ENCODE measurements at places on chromosomes 4 and X.
A peak's percentile ranks its signal among the peaks of the same experiment; 100 is the strongest.

DNA sequence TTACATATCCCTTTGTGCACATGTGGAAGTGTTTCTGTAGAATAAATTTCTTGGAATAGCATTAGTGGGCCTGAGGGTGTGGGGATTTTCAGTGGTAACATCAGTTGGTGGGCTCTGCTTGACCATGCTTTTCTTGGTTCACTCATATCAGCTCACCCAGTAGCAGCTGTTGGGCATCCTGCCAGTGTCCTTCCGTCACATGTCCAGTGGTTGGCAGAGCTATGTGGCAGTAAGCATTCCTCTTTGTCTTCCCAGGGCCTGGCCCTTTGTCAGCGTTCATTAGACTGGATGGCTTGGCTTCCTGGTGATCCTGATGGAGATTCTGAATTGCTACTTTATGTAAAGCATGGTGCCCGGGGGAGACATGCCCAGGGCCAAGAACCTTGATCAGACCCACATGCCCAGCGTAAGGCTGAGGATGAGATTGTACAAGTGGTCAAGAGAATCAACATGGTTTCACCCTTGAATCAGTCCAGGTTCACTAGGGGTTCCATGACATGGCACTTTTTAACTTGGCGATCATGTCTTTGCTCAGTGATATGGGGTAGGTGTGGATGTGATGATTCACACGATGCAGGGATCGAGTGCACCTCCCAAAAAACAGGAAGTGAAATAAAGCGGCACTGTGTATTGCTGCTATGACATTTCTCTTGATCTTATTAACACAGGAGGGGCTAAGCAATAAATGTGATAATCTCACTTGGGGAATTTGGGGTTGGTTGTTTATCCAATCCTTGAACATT, 72.1 kb upstream of the IGFBP7 start:
- no peak for DNase-seq

GRCh38 chrX:12970691-12971202, 4.2 kb upstream of the TMSB4X start:
- DNase-seq = no peak

- DNase-seq = no peak
Observed at GRCh38 chr4:168759959-168760527, 250.0 kb downstream of the CBR4 start.

DNA sequence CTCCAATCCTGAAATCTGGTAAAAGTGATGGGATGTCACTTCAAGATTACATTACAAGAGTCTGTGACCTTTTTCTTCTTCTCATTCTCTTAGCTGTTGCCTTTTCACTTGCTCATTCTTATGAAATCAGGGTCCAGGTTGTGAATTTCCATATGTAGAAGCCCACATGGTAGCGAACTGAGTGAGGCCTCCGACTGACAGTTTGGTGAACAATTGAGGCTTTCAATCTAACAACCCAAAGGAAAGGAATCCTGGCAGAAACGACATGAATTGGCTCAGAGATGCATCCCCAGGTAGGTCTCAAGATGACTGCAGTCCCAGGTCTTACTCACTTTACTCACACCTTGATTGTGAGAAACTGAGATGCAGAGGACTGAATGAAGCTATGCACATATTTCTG, 203.4 kb upstream of the FAT4 start:
- DNase-seq = no peak

DNA sequence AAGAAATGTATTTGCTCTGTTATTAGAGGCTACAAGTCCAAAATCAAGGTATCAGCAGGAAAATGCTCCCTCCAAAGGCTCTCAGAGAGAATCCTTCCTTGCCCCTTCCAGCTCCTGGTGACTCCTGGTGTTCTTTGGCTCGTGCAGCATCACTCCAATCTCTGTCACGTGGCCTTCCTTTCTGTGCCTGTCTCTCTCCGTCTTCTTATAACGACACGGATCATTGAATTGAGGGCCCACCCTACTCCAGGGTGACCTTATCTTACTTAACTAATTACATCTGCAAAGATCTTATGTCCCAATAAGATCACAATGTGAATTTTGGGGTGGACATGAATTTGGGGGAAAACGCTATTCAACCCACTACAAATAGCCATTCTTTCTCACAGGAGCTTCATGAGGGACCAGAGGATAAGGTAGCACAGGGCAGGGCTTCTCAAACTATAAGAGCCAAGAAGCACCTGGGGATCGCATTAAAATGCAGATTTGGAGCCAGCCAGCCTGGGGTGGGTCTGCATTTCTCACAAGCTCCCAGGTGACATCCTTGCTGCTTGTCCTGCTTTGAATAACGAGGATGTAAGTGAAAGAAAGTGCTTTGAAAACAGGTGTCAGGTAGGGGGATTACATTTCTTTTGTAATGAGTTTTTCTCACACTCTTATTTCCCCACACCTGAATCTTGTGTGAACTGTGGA, 41.9 kb upstream of the APLN start:
- DNase-seq = no peak

DNA sequence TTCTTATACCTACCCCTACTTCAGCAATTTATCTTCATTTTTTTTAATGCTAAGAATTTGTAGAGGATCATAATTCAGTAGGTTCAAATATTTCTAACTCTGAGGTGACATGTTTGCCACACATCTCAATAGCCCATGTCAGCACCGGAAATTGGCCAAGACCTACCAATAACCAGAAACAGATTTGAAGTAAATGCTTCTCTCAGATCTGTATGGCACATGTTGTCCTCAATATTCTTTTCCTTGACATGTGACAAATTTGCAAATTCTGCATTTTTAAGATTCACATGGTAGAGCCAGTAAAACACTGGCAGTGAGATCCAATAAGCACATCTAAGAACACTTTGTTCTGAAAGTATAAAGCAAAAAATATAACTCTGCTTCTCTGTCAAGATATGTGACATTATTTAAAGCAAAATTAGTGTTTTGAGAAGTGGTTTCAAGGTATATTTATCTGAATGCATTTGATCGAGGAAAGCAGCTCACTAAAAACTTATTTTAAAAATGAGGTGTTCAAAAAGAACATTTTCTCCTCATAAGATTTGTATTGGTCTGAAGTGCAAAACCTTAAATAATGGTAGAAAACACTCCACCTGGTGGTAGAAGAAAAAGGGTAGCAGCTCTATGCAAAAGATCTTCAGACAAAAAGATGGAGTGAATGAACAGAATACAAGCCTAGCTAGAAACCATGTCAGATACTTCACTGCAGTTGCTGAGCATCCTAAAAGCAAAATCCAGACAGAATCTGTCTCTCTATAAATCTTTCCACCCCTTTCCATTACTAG, 513.8 kb upstream of the FAM241A start:
- DNase-seq = no peak

- DNase-seq = no peak
Observed at GRCh38 chr4:39963656-39964055, 14.1 kb downstream of the PDS5A start.

DNA sequence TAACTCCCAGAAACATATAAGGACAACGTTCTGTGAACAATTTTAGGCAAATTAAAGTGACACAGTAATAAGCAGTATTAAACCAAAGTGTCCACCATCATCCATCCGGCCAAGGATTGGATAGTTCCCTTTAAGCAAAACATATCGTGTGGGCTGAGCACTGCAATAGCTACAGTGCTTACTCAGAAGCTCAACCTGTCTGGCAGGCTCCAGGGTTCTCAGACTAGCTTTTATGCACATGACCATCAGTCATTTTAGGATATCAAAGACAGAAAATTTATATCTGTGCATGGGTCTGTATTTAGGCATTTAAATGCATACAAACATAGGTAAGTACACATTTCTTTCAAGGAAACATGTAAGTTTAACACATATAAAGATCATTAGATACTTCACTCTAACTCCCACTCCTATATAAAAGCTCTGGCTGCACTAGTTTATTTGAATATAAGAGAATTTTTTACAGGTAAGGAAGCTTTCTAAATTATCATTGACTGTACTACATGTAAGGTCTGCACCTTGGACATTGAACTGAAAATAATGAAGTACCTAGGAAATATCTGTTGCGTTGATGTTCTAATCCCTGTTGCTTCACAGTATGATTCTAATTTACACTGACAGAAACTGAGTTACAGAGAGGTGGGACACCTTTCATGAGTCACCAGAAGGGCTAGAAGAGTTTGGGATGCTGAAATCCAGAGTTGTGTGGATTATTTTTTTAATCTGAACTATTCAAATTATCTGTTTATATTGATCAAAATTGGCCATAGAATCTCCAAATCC, 67.6 kb downstream of the ELOVL6 start:
- no peak for DNase-seq

DNA sequence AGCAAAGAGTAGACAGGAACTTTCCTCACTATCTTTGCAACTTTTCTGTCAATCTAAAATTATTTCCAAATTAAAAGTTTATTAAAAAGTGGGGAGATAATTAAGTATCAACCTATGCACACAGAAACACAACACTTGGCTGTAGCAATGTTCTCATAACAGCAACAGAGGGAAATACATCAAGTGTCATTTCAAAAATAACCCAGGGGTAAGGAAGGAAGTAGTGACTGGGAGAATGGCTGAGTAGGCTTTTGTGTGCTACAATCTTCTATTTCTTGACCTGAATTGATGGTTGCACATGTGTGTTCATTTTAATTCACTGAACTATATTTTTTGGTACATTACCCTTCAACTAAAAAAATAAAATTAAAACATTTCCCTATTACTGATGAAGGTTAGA, 67.5 kb downstream of the ABCG2 start:
- no peak for DNase-seq

- DNase-seq = no peak
Observed at GRCh38 chrX:110448459-110448858, 89.8 kb downstream of the RTL9 start.

- no peak for DNase-seq
Observed at GRCh38 chr4:89549907-89550306, 242.3 kb upstream of the GPRIN3 start.

DNA sequence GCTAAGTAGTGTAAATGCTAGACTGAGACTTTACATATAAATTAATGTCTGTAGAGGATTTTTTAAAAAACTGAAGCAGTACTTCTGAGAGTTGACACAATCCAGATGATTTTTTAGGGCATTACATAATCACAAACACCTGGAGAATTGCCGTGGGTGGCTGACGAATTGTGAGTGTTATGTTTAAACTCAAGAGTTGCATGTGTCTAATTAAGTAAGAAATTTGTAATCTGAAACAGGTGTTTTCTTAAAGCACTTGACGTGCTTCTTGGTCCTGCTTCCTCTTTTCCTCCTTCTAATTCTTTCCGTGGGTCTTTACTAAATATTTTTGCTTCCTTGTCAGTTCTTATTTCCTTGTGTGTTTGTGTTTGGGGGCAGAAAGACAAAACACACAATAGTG, 27.8 kb downstream of the PIR start:
- no peak for DNase-seq

DNA sequence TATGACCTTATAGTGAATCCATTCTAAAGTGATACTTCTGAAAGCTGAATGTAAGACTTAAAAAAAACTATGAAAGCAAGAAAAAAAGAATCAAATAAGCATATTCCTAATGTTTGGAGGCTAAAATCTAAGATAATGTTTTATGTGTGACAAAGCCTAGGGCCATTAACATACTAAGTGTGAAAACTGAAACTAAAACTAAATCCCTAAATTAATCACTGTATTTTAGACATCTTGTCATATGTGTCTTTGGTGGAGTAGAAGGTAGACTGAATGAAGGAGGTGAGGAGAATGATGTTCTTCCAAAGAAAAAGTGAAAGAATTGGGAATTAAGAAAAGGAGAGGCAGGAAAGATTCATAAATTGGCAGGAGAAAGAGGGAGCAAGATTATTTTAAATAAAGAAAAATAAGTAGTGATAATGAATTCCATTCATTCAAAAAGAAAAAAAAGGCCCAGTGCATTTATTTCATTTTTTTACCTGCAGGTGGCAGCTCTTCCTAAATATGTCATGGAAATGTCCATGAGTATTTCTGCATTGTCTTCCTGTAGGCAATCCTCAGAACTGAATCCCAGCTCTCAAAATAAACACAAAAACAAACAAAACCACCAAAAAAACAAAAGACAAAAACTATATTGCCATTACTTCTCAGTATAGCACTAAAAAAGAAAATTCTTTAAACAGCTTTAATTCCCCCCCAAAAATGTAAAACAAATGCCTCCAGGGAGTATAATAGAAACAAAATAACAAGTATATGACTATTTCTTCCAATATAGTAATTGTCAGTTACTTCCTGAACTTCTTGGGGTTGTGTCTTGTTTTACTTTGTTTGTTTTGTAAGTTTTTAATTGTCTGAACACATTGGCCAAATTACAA, 17.0 kb upstream of the AP1AR start:
- DNase-seq = no peak

DNA sequence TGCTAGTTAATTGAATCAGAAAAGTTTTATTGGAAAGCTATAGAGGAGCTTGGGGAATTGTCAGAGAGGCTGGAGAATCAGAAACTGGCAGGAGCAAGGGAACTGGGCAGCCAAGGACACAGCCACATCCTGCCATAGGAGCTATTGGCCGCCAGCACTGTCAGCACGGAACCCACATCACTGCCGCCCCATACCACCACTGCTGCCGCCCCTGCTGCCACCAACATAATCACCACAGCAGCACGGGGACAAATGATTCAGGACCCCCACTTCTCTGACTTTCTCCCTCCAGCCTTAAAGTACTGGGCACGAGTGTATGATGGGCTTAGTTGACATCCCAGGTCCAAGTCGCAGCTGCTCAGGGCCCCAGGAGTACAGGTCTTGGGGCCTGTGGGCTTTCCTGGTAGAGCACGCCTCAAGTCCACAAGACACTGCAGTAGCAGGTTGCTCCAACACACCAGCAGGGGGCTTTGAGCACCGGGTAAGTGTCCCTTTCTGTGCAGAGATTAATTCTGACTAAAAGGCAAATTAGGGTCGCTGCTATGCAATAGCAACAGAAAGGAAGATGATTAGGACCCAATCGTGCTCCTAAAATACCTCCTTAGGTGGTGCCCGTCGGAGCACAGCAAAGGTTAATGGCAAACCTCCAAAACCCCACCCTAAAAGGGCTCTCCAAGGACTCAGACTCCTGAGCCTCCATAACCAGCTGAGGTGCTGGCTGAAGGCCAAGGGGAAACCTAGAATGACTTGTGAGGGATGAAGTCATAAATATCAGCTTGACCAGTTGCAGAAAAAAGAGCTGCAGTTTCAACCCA, 6.9 kb downstream of the PJA1 start:
- DNase-seq = peak; percentile 56

- no peak for DNase-seq
Observed at GRCh38 chr4:81377191-81377590, 94.5 kb downstream of the RASGEF1B start.

DNA sequence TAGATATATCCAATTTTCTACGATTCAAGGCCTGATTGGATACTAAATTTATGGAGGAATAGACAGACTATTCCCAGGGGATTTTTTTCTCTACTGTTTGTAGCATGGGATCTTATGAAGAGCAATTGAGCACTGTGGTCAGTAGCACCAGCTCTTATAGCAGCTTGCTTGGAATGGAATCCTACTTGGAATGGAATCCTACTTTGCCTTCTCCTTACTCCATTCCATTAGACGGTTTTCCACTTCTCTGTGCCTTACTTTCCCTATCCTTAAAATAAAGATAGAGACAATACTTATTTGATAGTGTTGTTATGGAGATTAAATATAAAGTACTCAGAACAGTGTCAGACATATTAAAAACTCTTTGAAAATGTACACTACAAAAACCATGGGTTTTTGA, 133.5 kb downstream of the BTC start:
- no peak for DNase-seq

GRCh38 chr4:125135652-125136051, 179.1 kb upstream of the FAT4 start:
- DNase-seq = no peak

GRCh38 chrX:37349221-37350033, at the start of gene PRRG1:
PRRG1 (plus strand) TSS chrX:37349364; CDS start chrX:37406250, 56,886 bp downstream.
- peak; percentile 19 for DNase-seq
